ENCODE measurements at places on chromosomes 1 and 21.

DNA sequence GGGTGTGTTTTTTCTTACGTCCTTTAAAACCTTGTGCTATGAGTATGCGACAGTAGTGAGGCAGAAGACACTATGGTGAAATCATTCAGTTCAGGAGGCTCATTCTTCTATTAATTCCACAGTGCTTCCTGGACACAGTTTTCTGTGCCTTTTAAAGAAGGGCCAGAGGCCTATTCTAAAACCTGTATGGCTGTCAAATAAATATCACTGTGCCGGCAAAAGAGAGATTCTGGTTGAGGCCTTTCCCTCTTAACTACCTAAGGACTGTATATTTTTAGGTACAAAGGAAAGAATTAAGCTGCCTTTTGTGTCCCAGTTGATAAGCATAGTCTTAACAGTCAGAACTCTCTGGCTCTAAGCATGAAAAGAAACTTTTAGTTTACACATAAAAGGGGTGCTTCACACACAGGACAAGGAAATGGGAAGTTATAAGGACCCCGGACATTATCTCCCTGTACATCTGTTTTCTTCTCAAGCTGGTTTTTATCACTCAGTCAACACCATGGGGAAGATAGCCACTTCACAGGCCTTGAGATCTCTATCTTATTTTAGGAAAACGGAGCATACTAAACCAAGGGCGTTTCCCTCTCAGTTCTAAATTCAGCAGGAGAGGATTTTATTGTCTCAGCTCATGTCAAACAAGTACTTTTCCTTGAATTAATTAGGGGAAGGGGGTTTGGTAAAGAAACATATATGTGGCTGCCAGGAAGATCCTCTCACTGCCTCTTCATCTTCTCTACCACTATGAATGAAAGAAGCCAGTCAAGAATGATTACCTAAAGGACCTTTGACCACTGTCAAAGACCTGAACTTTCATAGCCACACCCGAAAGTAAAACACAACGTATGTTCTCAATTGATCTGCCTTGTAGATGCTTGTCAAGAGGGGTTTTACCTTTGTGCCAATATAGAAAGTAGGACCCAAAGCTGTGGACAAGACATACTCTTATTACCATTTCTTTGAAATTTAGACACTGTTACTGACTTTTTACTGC is 71.4 kb upstream of the HSPA13 start:
- DNase-seq = no peak

- no peak for DNase-seq
These were observed 502.2 kb upstream of the OLFM3 start for GRCh38 chr1:102498929-102499328.

GRCh38 chr21:30083225-30083945 is 83.2 kb downstream of the CLDN17 start:
- DNase-seq = no peak

- no peak for DNase-seq
These were observed 27.7 kb downstream of the CDC42 start for GRCh38 chr1:22080191-22080590.

DNA sequence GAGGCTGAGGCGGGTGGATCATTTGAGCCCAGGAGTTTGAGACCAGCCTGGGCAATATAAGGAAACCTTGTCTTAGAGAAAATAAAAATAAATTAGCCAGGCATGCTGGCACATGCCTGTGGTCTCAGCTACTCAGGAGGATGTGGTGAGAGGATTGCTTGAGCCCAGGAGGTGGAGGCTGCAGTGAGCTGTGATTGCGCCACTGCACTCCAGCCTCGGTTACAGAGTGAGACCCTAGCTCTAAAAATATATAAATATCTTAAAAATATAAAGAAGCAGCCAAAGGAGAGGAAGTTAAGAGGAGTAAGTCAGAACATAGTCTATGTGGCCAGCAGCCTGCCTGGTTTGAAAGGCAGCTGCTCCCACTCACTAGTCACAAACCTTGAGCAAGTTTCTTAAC is 4.5 kb upstream of the IL10RB start:
- DNase-seq = no peak

DNA sequence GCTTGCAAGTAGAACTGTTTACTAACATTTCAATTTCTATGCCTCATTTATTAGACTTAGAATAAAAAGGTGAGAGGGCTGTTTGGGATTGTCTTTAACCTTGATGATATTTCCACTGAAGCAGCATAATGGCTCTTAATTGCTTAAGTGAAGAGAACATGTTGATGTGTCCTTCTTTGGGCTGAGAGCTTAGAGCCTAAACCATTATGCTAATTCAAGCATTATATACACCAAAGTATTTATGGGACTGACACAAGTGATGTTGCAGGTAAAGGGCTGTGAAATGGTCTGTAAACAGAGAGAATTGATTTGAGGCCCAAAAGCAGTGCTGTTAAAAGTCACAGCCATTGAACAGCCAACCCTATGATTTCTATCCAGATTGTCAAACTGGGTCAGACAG is 113.9 kb downstream of the ATG4C start:
- no peak for DNase-seq

DNA sequence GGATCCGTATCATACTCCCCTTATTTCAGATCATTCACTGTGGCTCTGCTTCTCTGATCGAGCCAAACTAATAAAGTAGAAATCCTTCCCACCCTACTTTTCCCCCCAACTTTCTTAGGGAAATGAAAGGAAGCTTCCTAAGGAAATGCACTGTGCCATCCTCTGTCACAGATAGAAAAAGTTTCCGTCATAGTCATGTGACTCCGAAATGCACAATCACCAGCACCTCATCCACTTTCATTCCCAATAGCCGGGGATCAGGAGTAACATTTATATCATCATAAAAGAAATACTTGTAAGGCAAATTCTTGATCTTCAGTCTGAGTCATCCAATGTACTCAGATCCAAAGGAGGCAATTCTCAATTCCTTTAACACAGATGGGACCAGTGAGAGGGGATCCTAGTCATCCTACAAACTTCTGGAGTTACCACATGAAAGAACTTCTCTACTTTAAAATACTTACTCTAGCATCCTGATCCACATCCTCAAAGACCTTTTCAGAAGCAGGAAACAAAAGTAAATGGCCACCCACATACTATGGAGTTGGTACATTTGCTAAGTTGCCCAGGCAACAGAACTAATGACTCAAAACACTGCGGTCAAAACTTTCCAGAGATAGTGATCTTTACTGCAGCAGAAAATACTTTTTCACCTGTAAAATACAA is 97.8 kb upstream of the ZC3H11B start:
- no peak for DNase-seq

- no peak for DNase-seq
These were observed 13.8 kb downstream of the MIER1 start for GRCh38 chr1:66938613-66939012.

DNA sequence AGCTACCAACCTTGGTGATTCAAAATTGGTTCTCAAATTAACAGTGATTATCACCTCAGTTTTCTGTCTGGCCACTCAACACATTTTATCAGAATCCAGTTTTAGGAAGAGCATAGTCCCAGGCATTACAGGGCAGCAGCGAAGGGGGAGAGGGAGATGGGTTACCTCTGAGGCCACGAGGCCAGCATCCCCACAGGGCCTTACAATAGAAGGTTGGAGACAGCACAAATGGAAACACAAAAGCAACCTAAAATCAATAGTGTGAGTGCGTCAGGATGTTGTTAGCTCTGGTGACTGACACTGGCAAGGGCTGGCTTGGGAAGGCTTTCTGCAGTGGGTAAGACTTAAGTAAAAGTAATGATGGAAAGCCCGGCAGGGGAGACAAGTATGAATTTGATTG is 79.5 kb downstream of the JAK1 start:
- no peak for DNase-seq

DNA sequence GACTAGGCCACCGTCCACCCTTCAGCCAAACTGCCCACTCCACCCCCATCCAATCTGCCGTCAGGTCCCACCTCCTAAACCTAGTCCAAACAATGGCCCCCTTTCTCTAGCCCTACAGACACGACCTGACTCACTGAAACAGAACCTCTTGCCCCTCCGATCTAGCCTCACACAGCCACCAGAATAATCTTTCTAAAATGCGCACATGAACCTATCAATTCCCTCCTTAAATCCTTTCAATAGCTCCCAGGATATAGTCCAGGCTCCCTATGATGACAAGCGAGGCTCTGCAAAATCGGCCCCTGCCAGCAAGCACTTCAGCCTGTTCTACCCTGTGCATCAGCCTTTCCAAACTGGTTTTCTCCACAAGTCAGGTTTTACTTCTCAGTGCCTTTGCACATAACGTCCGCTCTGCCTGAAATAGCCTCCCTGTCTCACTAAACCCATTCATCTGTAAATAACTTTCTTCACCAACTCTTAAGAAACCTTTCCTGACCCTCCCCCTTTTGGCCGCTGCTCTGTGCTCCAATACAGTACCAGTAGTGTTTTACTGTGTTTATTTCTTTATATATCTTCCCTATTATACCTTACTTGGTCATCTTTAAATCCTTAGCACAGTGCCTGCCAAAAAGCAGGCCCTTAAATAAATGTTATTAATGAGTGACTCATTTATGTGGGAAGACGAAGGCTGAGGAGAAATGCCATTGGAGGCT is 9.0 kb upstream of the CDC20 start:
- DNase-seq = no peak

GRCh38 chr1:45107782-45108181 is 95.7 kb downstream of the UROD start:
- no peak for DNase-seq

DNA sequence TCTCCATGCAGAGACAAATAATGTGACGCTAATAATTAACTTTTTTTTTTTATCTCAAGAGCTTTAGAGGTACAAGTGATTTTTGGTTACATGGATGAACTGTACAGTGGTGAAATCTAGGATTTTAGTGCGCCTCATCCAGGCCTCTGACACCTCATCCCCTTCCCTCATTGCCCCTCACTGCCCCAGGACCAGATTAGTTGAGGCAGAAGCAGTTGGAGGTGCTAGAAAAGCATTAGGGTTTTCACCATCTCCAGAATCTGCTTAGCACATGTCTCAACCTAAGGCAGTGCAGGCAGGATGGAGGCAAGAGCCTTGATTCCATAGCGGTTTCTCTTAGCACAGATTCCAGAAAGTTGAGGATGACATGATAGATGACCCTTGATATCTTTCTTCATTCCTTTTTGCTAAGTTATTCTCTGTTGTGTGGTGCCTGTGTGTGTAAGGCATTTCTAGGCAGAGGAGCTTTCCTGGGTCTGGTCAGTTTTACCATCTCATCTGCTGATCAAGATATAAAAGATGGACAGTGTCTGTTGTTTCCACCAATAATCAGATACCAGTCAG is 16.3 kb upstream of the IL10 start:
- DNase-seq = no peak

- DNase-seq = no peak
These were observed 33.9 kb downstream of the COQ8A start for GRCh38 chr1:226973898-226974543.

DNA sequence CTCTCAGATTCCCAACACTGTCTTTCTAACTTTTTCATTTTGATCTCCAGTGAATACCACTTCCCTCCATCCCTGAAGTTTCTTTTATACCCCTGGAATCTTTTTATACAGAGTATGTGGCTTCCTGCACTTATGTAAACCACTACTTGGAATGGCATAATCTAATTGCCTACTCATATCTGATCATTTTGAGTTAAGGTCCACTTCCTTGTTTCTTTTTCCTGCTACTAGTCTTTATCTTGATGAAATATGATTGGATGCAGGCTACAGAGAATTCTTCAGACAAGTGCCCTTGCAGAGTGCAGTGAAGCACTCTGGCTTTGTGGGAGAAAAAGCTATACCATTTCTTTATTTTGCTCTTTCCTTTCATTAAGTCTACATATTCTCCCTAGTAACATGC is 325.3 kb upstream of the ADAMTS5 start:
- DNase-seq = no peak

DNA sequence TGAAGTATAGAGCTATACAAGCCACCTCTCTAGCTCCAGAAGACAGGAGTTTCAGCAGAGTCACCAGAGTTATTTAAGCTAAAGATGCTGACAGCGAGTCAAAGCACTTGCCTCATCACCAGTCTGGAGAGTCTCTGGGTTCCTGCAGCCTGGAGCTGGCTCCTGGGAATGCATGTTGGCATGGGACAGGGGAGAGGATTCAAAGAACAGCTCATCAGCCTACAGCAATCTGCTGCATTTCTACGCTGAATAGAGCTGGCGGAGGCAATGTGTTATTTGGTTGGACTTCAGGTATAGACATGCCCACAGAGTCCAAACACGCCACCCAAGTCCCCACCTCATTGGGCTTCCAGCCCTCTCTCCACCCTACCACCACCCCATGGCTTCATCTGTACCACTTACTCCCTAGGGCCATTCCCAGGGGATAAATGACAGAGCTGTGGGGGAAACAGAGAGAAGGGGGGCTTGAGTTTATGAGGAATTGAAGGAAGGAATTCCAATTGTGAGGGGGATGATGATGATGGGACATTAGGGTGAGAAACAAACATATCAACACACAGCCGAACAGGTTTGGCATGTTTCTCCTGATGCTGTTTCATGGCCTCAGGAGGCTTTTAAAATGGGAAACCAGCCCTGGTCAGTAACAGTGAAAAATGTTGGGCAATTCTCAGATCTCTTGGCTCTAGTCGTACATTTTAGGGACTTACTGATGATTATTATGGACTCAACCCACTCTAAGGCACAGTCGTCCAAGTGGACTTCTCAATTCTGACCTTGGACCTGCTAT is 58.4 kb downstream of the PLEKHA6 start:
- DNase-seq = no peak

GRCh38 chr21:26061437-26061836 is 109.1 kb downstream of the APP start:
- no peak for DNase-seq
